NCI-H460 (cell line): ENCODE measurements at places on chromosomes 4 and X. TPM values are rescaled to one million over a fixed set of nuclear protein-coding genes. Genes with fewer than 3 reads are reported as not detected.

Gene CBLL2
- not detected in 2 replicates for total RNA-seq

Gene STBD1
- total RNA-seq = 1.9 and 3.3 TPM in 2 replicates

Gene MAOB
- total RNA-seq = not detected in 2 replicates

Gene SLC9A7
- total RNA-seq = 8.8 and 10.9 TPM in 2 replicates

Gene TLR10
- total RNA-seq = not detected in 2 replicates
